ENCODE measurements at places on chromosomes 5 and 9.
A peak's percentile ranks its signal among the peaks of the same experiment; 100 is the strongest.

GRCh38 chr5:26339576-26339975 lies 698.8 kb downstream of the CDH9 start:
- no peak for DNase-seq

DNA sequence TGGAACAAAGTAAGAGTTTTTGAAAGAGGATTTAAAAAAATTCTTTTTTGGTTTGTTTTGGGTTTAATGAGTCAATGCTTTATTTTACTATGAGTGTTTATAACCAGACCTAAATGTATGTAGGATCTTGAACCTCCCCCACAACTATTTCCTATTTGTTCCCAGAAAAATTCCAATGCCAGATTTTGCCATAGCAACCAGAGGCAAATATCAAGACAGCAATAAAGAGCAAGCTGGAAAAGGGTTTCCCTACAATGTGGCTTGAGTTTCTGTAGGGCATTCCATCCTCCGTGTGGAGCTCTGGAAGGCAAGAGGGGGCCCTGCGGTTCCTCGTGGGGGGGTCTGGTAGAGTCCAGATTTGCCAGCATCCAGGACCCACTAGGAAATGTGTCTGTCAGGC lies 27.8 kb upstream of the GDNF start:
- DNase-seq: peak; percentile 34

GRCh38 chr5:176131771-176132170 lies 106.5 kb upstream of the SIMC1 start:
- no peak for DNase-seq

DNA sequence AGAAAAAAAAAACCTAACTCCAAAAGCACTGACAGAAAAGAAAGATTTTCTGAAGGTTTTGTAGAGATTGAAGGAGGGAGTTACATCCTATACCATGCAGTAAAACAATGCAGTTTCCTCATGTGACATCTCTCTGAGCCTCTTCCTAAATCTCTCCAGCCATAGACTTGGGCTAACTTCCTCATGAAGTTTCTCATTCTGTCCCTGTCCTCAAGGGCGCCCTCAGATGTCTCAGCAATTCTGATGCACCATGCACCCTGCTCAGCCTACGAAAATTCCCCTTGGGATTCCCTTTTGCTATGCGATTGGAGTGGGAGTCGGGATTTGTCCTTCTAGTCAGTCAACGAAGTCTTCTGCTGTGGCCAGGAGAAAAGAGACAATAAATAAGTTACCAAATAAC lies 68.9 kb downstream of the FAT2 start:
- no peak for DNase-seq

DNA sequence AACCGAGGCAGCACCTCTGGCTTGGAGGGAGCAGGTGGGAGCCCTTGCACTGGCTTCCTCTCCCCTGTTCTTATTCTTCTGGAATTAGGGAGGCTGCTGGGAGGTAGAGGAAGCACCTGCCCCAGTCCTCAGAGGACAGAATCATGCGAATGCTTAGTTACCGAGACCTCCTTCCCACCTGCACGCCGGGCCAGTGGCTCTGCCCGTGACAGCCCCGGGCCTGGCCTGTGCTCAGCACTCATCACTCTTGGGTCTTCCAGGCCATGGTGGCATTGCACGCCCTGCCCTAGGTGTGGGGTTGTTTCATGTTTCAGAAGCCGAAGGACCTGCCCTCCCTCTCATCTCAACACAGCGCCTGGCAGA lies 45.3 kb upstream of the NKD2 start:
- DNase-seq: no peak

DNA sequence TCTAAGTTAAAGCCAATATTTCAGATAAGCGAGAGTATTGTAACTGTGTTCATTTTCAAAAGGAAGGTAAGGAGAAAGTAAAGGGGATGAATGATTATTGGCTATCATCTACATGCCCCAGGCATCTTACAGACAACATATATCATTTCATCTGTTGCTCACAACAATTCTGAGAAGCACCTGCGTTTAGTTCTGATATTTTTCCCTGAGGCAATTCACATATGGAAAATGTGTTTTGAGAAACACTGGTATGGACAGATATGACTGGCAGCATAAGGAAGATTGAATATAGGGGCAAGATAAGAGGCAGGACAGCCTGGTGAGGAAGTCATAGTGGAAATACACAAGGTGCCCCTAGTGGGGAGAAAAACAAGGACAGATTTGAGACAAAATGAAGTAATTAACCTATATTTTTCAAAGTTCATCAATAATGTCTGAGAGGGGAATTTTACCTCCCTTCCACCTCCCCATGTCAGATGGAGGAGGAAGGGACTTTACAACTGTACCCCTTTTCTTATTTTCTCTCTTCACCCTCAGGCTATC lies 87.7 kb upstream of the TRIM32 start:
- DNase-seq: no peak
